Activated effector memory CD4-positive, alpha-beta T cell treated with Interleukin-2 at 50 U/mL for 16 hours (primary cell): ENCODE measurements at places on chromosomes 6 and 20.

DNA sequence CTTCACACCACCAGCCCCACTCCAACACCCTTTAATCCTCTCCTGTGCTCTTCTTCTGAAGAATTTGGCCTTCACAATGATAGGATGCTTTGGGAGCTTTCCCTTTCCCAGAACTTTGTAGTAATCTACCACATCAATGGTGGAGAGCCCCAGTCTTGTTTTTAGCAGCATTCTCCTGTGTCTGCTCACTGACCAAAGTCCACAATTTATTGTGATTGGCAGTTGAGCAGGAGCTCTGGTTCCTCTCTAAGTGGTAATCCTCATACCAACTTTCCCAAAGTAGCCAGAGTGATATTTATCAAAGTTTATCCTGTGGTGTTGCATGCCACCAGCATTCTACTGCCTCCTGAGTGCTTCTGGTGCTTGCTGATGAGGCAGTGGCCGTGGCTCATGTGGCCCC is 29.0 kb upstream of the OPN5 start:
- DNase-seq = no peak

- DNase-seq = no peak
These were observed 750.0 kb downstream of the TBC1D32 start for GRCh38 chr6:120584111-120584760.

DNA sequence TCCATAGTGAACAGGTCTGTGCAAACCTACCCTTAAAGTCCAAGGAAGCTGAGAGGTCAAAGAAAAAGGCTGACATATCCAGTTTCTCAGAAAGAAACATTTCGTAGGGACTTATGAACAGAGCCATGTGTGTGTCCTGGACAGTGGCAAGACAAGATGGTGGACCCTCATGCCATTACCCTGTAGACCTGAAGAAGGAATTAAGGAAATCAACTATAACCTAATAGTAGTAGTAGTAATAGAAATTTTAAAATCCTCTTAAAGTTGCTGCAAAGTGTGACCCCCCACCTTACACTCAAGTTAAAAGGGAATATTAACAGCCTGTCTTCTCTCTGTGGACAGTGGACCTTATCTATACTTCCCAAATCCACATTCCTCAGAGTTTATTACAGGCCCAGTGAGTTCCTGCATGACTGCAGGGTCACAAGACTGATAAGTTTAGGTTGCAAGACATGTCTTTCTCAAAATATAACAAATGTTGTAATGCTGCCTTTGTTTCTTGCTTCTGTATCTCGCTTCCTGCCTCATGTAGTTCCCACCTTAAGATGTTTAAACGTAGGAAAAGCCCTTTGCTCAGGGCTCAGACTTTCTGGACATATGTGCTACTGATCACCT is 10.6 kb downstream of the IL22RA2 start:
- DNase-seq = no peak

DNA sequence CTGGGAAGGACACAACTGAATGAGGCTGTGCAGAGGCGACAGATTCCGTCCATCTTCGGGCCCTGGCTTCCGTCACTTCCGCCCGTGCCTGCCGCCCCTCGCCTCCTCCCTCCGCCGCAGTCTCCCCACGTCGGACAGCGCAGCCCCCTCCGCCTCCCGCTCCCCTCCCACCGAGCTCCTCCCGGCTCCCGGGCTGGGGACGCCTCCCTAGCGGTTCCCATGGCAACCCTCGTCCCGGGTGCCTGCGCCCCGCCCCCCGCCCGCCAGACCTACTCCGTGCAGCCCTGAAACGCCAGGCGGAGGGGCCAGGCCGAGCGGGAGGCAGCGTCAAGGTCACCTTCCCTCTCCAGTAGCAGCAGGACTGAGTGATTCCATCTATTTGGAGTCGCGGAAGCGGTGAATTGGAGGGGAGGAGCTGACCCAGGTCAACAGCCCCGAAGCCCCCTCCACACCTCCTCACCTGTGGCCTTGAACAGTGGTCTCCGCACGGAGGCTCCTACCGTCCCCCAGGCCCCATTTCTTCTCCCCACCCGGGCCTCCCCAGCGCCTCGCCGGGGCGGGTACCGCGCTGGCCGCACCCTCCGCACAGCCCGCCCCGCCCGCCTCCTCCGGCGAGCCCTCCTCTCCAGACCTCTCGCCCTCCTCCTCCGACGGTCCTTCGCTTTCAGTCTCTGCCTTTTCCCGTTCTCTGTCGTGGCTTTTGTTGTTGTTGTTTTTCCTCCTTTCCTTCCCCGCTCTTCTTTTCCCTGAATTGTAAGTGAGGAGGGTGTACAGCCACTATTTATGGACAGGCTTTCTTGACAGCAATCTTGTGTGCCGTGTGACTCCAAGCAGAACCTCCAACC is 951 bp downstream of the NRSN2 start:
- DNase-seq = peak; percentile 31

DNA sequence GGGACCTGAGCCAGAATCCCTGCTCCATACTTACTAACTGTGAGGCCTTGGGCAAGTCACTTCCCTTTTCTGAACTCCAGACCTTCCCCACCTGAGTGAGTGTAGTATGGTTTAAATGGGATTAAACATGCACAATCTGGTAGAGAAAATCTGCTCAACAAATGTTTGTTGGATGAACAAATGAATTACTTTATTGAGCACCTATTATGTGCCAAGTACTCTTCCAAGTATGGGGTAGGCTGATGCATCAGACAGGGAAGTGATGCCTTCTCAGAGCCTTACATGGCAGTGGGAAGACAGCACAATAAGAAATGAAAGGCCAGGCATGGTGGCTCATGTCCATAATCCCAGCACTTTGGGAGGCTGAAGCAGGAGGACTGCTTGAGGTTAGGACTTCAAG is 15.0 kb upstream of the LBP start:
- DNase-seq = no peak

- no peak for DNase-seq
These were observed 24.9 kb upstream of the MCM9 start for GRCh38 chr6:118959903-118960302.

DNA sequence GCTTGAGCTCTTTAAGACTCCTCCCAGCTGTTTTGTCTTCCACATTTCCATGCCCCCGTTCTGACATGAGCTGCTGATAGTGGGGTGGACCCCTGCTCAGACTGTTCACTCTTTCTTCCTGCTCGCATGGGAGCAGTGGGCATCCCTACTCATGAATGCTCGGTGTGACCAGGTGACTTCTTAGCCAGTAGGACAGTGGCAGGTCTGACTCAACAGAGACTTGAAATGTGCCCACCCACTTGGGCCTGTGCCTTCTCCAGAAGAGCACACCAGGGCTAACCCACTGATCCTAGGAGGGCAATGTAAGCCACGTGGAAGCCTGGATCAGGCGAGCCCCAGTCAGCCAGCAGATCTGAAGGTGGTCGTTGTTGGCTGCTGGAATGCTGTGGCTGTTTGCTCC is 582.0 kb downstream of the QKI start:
- DNase-seq = no peak

DNA sequence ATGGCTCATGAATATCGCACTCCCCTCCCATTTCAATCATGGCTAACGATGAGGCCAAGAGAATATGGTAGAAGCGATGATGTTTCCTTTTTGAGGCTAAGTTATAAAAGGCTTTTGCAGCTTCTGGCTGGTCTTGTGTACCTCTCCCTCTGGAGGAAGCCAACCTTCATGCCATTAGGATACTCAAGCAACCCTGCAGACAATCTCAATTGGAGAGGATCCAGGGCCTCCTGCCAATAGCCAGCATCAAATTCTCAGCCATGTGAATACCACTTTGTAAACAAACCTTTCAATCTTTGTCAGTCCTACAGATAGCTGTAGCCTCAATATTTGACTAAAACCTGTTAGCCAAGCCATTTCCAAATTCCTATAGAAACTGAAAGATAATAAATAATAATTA is 738.4 kb downstream of the KIF16B start:
- no peak for DNase-seq

- DNase-seq = no peak
These were observed 157.4 kb upstream of the ZNF217 start for GRCh38 chr20:53750827-53751619.

DNA sequence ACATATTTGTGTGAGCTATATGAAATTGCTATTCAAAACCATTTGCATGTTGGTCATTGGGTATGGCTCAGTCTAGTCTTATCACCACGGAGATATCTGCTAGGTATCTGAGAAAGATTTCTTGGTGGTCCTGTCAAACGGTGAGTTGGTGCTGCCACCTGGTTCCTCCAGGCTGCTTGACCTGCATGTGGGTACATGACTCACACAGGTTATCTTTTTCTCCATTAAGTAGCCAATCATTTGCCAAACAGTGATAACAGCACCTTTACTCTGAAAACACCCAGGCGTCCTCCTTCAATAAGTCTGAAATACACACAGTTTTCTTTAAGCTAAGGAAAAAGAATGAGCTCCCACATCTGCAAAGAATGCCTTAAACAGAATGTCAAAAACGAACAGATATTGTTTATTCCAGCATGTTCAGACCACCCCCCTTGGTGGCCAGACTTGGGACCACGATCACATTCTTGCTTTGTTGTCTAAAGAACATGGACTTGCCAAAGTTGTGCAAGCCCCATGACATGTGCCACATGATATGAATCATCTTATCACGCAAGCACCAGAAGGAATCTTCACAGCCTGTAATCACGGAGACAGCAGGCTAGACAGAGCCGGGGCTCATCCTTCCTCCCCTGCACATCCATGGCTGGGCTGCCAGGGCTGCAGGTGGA is 200.7 kb upstream of the THBS2 start:
- DNase-seq = no peak

DNA sequence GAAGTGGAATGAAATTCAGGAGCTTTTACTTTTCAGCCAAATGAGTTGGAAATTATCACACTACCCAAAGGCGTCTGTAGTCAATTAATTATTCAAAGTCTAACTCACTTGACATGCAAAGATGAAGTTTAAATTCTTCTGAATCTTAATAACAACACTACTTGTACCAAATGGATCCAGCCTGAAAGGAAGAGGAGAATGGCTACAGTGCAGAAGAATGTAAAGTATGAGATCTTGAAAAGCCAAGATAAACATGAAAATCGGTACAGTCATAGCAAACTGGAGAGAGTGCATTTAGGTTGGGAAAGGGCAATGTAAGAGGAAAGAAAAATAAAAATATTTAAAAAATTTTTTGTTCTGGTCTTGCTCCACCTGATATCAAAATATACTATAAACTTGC is 195.5 kb downstream of the SIM1 start:
- no peak for DNase-seq

GRCh38 chr6:165106261-165106660 is 203.1 kb downstream of the C6orf118 start:
- DNase-seq = no peak

DNA sequence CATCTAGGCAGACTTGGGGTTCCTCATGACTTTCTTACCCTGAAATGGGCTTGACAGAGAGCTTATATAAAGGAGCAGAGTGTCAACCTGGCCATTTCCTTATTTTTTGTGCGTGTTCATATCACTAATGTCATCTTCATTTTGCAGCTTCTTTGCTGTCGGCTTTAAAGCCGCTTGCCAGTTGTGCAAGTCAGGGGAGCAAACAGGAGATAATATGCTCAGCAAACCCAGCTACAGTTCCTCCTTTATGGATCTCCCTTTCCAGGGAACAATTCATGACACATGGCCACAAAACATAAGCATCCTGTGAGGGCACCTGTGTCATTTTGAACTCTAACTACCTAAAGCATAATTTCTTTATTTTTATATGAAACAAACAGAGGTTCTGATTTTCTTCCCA is 6.5 kb upstream of the TUBB2B start:
- no peak for DNase-seq

- DNase-seq = no peak
These were observed 59.4 kb downstream of the CD164 start for GRCh38 chr6:109322825-109323224.

- DNase-seq = no peak
These were observed 25.9 kb downstream of the MTO1 start for GRCh38 chr6:73487473-73487872.

GRCh38 chr20:4550740-4551139 is 171.0 kb upstream of the PRND start:
- no peak for DNase-seq

- no peak for DNase-seq
These were observed 778.5 kb downstream of the MAFB start for GRCh38 chr20:39910536-39910935.

DNA sequence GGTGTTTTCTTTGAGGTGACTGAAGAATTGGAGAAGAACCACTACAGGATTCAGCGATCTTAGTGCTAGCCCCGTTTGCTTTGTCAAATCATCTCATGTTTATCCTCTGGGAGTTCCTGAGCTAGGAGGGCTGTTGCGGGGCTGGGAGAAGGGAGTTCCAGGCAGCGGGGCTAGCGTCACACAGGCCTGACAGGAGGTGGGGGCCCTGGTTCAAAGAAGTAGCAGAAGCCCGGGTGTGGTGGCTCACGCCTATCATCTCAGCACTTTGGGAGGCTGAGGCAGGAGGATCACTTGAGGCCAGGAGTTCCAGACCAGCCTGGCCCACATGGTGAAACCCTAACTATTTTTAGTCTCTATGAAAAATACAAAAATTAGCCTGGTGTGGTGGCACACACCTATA is 33.2 kb upstream of the SULF2 start:
- no peak for DNase-seq
